NCI-H1092 treated with DMSO at 0.1 percent for 48 hours (cell line): ENCODE measurements at places on chromosomes 12 and 14.
A peak's percentile ranks its signal among the peaks of the same experiment; 100 is the strongest.

DNA sequence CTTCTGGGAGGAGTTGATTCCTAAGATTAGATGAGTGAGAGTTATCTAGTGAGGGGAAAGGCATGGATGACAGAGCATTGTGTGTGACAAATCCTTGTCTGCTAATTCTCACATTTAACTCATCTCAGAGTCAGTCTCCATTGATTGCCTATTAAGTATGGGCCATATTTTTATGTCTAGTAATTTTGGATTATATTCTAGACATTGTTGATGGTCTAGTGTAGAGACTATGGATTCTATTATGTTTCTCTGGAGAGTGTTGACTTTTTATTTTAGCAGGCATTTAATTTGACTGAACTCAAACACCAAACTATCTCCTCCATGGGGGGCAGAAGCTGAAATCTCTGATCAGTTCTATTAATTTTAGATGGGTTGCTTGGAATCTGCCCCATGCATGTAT is 114.4 kb downstream of the CACNA1C start:
- no peak for DNase-seq

DNA sequence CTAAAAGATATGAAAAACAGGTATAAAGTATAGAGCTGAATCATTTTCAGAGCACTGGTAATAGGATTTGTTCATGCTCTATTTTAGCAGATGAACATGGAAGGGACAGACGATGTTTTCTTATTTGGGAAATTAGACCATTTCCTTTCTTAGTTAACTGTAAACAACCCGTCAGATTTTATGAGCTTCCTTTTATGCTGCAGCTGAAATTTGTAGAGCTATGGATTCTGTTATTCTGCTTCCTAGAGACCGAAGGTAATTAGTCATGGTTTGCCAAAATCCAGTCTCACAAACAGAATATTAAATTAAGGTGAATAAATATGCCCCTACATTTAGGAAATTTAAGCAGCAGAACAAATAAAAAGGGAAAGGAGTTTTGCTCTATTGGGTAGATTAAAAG is 180.2 kb upstream of the SYT1 start:
- DNase-seq: no peak

- no peak for DNase-seq
Observed at GRCh38 chr12:117079487-117079886, 19.7 kb downstream of the TESC start.

DNA sequence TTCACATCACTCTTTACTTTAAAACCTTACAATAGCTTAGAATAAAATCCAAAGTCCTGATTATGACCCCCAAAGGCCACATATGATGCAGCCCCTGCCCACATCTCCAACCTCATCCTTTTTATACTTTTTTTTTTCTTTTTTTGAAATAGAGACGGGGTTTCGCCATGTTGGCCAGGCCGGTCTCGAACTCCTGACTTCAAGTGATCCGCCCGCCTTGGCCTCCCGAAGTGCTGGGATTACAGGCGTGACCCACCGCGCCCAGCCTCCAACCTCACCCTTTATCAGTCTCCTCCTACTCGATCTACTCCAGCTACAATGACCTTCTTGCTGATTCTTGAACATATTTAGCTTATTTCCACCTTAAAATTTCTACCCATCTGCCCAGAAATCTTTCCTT is 1.2 kb upstream of the MAPKAPK5 start:
- DNase-seq: no peak

DNA sequence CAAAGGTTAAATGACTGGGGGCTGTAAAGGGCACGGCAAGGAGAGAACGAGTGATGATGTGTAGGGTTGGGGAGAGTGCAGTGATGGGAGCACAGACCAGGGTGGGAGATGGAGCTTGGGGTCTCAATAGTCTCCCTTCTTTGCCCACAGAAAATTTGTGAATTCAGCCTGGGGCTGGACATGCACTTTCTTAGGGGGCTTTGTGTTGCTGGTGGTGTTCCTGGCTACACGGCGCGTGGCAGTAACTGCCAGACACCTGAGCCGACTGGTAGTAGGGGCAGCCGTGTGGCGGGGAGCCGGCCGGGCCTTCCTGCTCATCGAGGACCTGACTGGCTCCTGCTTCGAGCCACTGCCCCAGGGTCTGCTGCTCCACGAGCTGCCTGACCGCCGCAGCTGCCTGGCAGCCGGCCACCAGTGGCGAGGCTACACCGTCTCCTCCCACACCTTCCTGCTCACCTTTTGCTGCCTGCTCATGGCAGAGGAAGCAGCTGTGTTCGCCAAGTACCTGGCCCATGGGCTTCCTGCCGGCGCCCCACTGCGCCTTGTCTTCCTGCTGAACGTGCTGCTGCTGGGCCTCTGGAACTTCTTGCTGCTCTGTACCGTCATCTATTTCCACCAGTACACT is 1.7 kb downstream of the FITM1 start:
- peak; percentile 20 for DNase-seq

DNA sequence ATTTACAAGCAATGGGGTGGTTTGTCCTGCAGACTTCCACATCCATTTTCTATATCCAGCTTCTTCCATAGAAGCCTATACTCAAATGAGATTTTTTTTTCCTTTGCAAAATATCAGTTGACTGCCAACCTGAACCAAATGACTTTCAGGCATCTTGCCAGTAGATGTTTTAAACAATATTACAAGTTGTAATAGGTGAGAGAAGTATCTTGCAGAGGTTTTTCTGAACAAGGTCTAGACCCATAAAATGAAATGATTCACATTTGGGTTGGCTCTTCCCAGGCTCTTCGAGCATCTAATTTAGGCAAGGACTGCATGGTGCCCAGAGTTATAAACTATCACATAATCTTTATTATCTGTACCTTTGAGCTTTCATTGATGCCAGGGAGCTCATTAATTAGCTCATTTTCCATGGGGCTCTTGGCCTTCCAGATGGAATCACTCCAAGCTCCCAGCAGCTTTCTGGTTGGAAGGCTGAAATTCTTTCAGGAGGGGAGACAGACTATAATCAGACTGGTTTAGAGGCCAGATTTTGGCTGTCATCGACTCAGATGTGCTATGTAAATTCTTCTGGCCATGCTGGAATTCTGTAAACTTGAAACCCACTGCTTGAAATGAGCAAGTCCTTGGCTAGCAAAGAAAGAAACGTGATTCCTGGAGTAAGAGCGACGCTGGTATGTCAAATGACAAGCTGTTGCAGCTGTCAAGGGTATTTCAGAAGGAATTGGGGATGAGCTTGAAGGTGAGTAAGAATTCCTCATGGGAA is 32.2 kb upstream of the DICER1 start:
- DNase-seq: peak; percentile 78

DNA sequence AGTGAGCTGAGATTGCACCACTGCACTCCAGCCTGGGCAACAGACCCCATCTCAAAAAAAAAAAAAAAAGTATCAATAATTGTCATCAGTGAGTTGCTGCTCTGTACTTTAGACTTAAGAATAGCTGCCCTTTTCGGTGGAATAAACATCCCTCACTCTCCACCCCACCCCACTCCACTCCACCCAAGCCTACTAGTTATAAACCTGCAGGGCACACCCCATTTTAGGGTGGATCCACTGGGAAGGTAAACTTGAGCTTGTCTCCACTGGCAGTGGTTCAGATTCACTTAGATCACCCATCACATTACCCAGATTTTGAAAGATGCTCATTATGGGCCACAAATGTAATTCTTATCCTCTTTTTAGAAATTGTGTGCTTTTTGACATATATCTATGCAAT is 106.4 kb downstream of the GPR135 start:
- no peak for DNase-seq

DNA sequence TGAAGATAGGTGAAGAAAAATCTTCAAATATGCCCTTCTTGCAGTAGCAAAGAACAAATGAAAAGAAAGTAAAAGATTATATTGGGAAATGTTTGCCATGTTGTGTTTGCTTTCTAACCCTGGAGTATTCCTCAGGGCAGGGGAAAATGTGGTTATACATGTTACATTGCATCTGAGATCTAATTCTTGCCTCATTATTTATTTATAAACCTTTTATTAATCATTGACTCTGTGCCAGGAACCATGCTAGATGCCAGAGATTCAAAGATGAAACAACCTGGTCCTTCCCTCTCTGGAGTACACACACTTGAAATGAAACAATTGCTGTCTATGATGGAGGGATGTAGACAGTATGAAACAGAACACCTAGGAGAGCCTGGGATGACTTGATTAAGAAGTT is 128.1 kb upstream of the HMGA2 start:
- DNase-seq: no peak
